ENCODE measurements at places on chromosomes 2 and 18. TPM values are rescaled to one million over a fixed set of nuclear protein-coding genes. Genes with fewer than 3 reads are reported as not detected.
A peak's percentile ranks its signal among the peaks of the same experiment; 100 is the strongest.

The HS1BP3 gene
- 23.0 TPM for total RNA-seq

The CCDC121 gene
- total RNA-seq, result 7.0 TPM

DNA sequence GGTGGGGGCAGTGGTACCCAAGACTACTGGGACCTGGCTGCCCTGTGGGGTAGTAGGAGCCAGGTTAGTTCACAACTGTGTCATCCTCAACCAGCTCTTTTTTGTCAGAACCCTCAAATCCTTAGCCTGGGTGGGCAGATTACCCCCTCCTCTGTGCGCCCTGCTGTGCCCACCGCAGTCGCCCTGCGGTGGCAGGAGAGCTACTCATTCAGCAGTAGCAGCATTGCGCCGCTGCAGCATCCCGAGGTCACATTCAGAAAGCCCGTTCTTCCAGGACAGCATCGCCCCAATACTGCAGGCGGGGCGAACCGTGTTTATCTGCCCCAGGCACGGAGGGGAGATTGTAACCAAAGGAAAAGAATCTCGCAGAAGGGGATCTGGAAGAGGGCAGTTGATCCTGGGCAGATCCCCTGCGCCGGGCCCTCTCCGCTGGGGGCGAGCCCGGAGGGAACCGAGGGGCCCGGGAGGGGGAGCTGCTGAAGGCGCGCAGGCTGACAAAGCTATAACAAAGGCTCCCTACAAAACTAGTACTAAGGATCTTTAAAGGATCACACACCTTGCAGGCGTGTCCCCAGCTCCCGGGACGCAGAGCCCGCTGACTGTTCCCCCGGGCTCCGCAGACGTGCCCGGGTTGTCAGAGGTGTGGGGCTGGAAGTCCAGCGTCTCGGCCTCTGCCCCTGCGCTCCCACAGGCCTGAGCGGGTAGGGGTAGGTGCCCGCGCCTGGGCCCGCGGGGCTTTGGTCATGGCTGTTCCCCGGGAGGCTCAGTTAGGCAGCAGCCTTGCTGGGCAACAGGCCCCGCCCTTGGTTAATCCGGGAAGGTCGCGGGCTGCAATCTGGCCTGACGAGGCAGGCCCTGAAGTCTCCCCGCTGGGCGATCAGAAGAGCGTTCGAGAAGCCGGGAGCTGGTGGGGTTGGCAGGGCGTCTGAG is 13.2 kb downstream of the POU3F3 start:
- DNase-seq, result no peak

The KRTCAP3 gene
- total RNA-seq, result not detected

- DNase-seq, result no peak
Measured at GRCh38 chr18:79600141-79600540, 79.5 kb upstream of the CTDP1 start.

DNA sequence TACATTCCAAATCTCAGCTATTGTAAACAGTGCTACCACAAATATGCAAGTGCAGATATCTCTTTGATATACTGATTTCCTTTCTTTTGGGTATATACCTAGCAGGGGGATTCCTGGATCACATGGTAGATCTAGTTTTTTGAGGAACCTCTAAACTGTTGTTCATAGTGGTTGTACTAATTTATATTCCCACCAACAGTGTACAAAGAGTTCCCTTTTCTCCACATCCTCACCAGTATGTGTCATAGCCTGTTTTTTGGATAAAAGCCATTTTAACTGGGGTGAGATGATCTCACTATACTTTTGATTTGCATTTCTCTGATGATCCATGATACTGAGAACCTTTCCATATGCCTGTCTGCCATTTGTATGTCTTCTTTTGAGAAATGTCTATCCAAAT is 6.3 kb upstream of the CCNT2 start:
- DNase-seq, result peak; percentile 20

GRCh38 chr18:58624011-58624410 is 4.9 kb downstream of the ALPK2 start:
- DNase-seq, result peak; percentile 14

DNA sequence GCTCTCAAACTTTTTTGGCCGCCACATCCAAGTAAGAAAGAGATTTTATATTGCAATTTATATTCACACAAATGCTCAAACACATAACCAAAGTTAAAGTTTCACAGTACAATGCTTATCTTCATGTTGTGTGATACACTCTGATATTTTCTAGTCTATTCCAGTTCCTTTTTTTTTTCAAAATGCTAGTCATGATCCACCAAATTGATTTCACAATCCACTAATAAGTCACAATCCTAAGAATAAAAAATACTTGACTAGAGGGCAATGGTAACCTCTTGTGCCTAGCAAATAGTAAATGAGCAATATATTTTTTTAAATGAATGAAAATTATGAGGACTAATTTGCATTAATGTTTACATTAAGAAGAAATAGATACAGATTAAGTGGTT is 5.8 kb upstream of the PTPN4 start:
- DNase-seq, result peak; percentile 52

DNA sequence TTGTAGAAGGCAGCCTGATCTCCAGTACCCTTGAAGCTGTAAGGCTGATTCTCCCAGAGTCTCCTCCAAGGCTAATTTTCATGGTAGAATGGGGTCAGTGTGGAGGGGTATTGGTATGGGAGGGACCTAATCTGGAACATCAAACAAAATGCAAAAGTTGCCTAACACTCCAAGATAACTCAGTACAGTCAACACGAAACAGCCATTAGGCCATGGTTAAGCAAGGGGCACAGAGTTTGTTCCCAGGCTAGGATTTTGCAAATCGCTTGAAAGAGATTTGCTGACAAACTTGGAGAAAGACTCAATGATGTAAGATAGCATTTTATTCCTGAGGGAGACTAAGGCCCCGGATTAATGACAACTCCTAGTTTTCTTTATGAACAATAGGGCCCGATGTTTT is 5.4 kb downstream of the PID1 start:
- peak; percentile 32 for DNase-seq

The REG3A gene
- total RNA-seq, result not detected

The ZNF804A gene
- 12.9 TPM for total RNA-seq

GRCh38 chr2:53786352-53786704 is 425 bp downstream of the ASB3 start:
- DNase-seq, result peak; percentile 74

GRCh38 chr2:144078802-144079724 is 440.9 kb downstream of the ZEB2 start:
- no peak for DNase-seq

The IL36B gene
- not detected for total RNA-seq

DNA sequence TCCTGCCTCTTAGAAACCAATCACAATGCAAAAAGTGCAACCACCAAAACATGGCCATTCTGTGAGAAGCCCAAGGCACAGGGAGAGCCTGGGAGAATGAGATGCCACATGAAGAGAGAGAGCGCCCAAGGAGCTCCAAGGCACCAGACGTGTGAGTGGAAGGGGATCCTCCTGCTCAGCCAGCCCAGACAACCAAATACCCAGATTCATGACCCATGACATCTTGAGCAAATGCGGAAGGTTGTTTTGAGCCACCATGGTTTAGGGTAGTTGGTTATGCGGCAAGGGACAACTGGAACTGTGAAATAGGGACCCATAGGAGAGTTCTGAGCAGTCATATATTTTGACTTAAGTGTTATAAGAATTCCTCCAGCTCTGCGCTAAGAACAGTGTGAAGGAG is 7.0 kb downstream of the AFF3 start:
- no peak for DNase-seq

The ZNF532 gene
- total RNA-seq, result 42.6 TPM

DNA sequence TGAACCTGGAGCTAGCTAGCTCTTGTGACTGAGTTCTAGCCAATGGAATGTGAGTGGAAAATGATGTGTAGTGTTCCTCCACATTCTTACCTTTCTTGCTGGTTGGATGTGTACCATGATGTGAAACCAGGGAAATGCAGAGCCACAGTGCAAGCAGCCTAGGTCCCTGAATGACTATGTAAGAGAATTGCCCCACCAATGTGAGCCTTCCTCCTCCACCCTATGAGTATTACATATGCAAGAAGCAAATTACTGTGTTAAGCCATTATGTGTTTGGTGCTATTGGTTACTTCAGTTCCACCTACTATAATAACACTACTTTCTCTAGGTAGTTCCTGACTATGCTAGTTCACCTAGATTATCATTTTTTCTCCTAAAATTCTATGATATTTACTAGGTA is 39.6 kb downstream of the LCLAT1 start:
- no peak for DNase-seq

GRCh38 chr18:59742325-59743111 is 45.3 kb upstream of the CCBE1 start:
- peak; percentile 65 for DNase-seq

The HTR2B gene
- total RNA-seq, result 33.0 TPM

GRCh38 chr2:128499367-128500137 is 180.9 kb upstream of the HS6ST1 start:
- no peak for DNase-seq

GRCh38 chr2:241368643-241369042 is 12.6 kb downstream of the FARP2 start:
- no peak for DNase-seq

DNA sequence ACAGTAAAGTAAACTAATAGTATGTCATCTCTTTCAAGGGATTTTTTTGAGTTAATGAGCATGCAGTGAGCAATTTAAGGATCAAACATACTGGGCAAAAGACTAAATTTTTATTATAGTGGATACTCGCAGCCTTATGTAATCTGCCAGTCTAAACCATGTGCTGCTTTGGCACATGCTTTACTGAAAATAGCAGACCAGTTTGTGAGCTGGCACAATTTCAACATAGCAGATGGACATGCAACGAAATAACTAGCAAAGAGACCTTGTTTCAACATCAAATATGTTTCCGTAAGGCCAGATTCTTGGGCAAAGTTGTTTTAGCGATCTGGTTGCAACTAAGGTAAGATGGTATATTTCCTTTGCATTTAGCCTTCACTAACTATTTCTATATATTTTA is 807.3 kb downstream of the NR4A2 start:
- no peak for DNase-seq

GRCh38 chr2:216201692-216202306 is 92.7 kb downstream of the XRCC5 start:
- no peak for DNase-seq

- DNase-seq, result peak; percentile 44
Measured at GRCh38 chr2:69771461-69771860, 29.5 kb downstream of the ANXA4 start.

DNA sequence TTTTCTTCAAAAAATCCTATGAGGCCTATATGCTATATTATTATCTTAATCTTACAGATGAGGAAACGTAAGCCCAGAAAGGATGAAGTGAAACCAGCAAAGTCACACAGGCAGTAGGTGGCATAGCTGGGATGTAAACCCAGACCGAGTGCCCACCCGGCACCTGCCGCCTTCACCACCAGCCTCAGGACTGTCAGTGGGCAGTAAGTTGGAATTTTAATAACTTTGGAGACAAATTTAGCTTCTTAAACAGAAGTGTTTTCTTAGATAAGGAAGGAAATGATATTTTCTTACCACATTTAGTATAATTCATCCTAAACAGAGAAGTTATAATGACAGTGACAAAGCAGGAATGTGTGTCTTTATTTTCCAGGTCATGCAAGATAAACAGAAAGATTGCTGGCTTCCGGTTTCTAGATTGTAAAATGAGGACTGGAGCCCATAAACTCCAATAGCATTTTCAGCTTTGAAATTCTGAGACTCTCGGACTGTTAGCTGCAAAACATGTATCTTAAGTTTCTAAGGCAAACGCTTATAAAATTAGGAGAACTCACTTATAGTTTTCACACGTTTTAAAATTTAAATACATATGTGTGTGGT is 59.3 kb downstream of the CD8B2 start:
- DNase-seq, result no peak

- no peak for DNase-seq
Measured at GRCh38 chr2:118604811-118605210, 242.6 kb downstream of the EN1 start.

The UPP2 gene
- total RNA-seq, result not detected

The GCG gene
- not detected for total RNA-seq
